ENCODE measurements at places on chromosomes 6 and 20.

DNA sequence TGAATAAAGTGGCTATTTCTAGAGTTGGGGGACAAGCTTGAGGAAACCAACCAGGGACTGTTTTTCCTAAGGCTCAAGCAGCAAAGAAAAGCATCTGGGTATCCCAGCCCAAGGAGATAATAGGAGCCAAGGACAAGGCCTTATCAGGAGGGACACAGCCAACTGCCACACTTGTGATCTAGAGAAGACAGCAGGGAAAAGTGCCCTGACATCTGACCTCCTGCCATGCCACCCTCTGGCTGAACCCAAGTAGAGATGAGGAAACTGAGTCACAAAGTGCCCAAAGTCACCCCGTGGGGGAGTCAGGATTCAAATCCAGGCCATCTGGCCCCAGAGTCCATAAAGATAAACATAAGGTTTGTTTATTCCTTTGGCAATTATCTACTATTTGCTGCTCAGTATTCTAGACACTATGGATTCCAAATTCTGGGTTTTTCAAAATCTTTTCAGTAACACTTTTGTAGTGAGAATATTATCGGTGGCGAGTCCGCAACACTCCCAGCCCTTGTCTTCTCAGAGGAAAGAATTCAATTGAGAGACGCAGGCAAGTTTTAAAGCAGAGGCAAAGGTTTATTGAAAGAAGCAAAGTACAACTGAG lies 3.5 kb upstream of the LBP start:
- DNase-seq = no peak

DNA sequence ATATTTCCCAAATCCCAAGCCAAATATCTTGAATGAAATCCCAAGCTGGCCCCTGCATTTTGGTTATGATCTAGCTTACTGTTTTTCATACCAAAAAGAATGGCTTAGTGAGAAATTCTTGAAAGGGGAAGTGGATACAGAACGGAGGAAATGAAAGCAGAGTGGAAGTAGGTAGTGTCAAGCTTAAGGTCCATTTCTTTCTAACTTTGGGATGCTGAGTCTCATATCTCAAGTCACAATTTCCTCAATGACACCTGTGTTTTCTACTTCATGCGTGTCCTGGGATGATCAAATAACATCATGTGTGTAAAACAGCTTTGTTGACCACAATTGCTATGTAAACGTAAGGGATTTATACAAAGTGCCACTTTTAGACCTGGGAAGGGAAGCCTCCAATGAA lies 238.8 kb upstream of the SLC35B3 start:
- DNase-seq = no peak

DNA sequence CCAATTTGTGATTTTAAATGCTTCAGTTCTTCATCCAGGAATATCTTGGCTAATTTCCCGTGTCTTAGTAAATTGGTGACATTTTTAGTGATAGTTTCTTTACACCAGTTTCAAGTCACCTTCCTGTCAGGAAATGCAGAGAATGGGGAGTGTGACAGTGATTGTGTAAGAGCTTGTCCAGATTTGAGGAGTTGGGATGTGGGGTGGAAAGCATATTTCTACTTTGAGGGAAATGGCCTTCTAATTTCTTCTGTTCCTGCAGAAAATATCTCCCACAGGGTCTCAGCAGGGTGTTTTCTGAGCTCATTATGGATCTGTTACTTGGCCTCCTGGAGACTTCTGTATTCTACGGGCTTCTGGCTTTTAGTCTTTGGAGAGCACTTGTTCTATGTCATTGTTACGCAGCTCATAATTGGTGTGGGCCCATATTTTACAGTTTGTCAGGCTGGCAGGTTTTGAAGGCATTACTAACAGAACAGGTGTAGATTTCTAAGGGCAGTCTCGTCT lies 65.6 kb downstream of the TMEM200A start:
- no peak for DNase-seq

- DNase-seq = no peak
Observed at GRCh38 chr20:43919686-43920403, 5.2 kb downstream of the TOX2 start.

GRCh38 chr6:43877463-43878126 lies 107.6 kb downstream of the VEGFA start:
- DNase-seq = no peak

DNA sequence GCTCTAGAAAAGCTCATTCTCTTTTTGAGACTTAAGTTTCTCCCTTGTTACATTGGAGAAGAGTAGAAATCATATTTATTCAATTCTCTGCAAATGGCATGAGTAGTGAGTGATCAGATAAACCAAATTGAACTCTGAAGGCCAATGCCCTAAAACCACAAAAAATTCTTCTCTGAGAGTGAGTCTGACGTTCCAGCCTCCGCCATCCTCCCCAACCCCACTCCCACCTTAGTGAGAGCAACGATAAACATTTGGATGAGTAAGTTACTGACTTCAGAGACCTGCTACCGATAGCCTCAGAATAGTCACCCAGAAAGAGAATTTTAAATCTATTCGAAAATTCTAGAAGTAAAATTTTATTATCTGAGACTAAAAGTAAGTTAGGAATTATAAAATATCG lies 94.6 kb downstream of the TFAP2A start:
- no peak for DNase-seq

GRCh38 chr6:27890445-27891319 lies 21.5 kb downstream of the OR2B2 start:
- DNase-seq = no peak

DNA sequence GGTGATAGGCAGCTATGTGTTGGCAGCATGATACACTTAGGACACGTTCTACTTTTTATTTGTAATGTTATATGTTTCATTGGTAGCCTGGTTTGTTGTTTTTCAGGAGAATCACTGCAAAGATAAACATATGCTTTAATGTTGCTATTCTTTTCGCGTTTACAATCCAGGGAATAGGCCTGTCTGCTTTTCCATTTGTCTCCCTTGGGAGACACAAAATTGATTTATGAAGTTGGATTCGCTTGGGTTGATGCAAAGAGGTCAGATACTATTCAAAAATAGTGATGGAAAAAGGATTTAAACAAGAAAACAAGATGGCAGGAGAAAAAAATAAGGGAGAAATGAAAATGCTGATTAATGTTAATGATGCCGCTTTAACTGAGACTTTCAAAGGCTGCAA lies 179.5 kb upstream of the SOX4 start:
- DNase-seq = no peak

DNA sequence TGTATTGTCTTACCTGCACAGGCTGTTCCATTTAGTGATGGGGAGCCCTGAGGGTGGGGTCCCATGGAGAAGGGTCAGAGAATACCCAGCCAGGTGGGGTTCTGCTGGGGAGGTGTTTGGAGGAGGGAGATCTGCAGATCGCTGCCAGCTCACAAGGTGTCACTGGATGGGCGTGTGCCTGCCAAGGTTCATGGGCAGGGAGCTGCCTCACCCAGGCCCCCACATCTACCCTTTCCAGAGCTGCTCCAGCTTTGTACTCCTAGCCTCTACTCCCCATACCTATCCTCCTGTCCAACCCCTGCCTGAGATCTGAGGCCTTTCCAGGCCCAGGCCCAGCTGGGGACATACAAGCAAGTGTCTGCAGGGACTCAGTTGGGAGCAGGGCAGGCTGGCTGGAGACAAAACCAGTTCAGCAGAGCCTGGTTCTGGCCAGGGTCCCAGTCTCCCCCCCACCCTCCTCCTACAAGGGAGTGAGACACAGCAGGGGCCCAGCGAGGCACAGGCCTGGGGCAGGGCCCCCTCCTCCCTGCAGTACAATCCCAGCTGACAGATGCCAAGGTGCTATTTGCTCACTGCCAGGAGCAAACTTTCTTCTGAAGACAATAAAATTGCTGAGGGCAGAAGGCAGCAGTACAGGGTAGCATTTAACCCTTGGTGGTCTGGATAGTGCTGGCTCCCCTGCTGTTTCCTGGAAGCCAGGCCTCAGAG lies 19.7 kb downstream of the SPDEF start:
- DNase-seq = no peak

DNA sequence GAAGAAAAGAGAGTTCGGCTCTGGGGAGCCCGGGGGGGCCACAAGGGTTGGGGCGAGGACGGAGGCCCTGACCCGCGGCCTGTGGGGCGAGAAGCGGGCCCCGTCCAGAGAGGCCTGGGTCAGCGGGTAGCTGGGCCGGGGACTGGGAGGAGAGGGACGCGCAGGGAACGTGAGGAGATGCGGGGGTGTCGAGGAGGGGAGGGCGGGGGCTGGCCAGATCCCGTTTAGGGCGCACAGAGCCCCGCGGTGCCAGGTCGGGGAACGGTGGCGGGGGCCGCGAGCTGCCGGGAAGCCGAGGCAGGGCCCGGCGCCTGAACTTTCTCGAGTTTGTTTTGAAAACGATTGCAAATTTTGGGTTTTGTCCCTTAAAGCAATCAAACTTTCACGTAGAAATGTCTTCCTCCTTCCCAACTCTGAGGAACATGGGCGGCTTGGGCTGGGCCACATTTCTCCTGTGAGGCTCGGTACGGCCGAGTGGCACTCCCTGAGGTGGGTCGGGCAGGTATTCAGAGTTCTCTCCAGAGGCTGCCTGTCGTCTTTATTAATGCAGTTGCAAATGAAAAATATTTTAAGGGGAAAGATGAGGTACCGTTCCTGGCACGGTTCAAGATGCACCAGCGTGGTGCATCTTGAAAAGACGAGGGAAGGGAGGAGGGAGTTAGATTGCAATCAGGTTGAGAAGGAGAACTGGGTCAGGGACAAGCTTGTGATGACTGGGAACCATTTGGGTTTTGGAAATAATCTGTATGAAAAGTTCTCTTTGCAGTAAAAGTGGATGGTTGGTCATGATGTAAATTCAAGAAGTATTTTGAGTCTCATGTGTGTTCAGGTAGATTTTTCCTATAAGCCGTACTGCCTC lies 972 bp downstream of the RNF8 start:
- DNase-seq = no peak

DNA sequence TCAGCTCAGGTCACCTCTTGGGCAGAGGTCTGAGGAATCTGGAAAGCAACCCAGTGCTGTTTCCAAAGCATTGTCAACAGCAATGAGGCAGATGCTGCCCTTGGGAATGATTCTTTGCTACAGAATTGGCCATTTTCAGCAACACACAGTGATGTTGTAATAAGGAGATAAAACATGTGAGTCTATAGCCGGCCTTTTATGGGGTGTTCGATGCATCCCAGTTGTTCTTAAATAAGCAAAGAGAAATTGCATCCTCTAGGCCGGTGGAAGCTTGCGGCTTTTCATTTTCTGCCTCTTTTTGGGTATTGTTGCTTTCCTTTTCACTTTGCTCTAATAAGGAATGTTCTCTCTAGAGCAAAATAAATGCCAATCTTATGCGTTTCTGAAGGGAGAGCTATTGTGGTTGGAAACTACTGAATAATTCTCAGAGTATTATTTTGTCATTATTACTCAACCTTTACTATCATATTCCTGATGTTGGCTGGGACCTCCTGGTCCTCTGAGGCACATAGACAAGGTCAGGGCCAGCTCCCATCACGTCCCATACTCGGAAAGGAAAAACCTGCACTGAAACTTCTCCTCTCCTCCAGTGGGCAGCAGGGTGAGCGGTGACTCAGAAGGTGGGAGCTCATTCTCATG lies 214.2 kb downstream of the CDH26 start:
- DNase-seq = no peak

GRCh38 chr20:58986286-58986967 lies 5.4 kb downstream of the NELFCD start:
- no peak for DNase-seq

- DNase-seq = peak; percentile 54
Observed at GRCh38 chr6:13427801-13428582, 59.4 kb downstream of the GFOD1 start.

GRCh38 chr20:21031666-21032065 lies 74.5 kb downstream of the LINC00237 start:
- no peak for DNase-seq

DNA sequence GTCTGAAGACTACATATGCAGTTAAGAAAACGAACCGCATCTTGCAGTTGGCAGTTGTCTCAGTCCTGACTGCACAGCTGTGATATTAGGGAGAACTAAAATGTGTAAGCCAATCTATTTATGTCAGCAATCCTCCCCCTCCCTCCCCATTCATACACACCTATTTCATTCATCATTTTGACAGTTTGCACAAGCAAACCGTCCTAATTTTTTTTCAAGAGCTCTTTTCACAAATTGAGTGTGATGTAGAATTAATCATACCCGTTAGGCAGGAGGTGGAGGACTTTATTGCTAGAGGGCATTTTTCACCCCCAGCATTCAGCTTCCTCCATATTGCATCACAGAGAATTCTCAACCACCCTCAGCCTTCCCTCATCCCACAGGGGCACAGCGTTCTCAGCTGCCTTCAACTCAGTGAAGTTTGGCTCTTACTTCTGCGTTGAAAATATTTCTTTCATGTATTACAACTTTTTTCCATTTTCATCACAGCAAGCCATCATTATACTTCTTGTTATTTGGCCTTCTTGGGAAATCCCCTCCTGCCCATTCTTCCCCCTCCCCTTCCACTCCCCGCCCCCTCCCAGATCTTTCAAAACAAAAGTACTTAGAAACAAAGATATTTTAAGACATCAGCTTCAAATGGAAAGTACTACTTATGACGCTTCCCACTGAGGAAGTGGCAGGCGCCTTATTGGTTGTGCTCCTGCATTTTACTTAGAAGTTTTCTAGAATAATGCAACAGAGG lies 37.5 kb downstream of the NOX3 start:
- DNase-seq = peak; percentile 15

DNA sequence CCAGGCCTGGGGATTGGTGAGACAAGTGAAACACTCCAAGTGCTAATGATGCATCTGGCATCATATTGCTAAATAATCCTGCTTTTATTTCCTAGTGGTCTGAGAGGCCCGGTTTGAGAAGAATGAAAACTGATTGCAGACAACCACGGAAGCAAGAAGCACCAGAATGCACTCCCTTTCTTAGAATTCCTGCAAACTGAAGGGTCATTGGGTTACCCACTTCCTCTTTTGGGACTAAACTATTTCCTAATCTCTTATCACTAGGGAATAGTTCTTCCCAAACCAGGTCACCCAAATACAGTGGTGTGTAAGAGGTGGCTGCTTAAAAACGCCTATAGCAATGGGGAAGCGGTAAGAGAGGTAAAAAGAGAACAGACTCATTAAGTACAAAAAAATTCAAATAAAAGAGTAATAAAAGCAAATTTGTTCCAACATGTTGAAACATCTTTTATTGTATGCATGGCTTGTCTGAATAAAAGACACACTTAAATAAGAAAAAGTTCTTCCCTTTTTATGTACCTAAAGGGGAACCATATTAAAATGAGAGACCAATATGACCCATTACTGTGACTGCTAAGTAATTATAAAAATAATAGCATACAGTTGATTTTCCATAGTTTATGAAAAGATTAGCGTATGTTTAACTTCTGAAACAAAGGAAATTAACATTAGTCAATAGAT lies 125.8 kb downstream of the MYB start:
- no peak for DNase-seq

- DNase-seq = no peak
Observed at GRCh38 chr20:20551409-20551808, 161.0 kb downstream of the RALGAPA2 start.

- no peak for DNase-seq
Observed at GRCh38 chr6:37495244-37495934, 4.3 kb downstream of the CCDC167 start.

- no peak for DNase-seq
Observed at GRCh38 chr6:152563177-152563576, 74.0 kb downstream of the SYNE1 start.

- DNase-seq = no peak
Observed at GRCh38 chr20:22619272-22619671, 34.9 kb upstream of the FOXA2 start.

Data from activated CD8-positive, alpha-beta memory T cell treated with anti-CD3 and anti-CD28 coated beads for 1 hour (primary cell).